Ovary (tissue), 10 donors: ENCODE measurements at places on chromosomes 12 and 14.

- DNase-seq = no peak
Observed at GRCh38 chr14:20332431-20332787, 670 bp downstream of the CCNB1IP1 start.

- DNase-seq = no peak
Observed at GRCh38 chr12:3646561-3647241, 106.2 kb downstream of the CRACR2A start.

- DNase-seq = no peak
Observed at GRCh38 chr12:3747543-3747942, 5.4 kb downstream of the CRACR2A start.

DNA sequence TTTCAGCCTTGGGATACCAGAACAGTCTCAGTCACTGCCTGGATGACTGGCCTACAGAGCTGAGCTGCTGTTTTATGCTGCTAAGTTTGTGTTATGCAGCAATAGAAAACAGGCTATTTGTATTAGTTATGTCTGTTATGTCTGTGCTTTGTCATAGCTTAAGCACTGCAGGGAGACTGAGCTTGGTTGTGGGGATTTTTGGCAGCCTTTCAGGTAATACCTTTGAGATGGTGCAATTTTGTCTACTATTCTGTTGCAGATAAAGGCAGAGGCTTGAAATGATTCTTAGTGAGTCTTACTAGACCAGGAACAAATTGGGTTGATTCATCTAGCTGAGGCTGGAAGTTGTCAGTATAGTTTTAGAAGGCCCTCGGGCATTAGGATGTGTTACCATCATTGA, 201.3 kb upstream of the RBM19 start:
- DNase-seq = no peak

- no peak for DNase-seq
Observed at GRCh38 chr14:52052288-52052943, 16.4 kb downstream of the NID2 start.

DNA sequence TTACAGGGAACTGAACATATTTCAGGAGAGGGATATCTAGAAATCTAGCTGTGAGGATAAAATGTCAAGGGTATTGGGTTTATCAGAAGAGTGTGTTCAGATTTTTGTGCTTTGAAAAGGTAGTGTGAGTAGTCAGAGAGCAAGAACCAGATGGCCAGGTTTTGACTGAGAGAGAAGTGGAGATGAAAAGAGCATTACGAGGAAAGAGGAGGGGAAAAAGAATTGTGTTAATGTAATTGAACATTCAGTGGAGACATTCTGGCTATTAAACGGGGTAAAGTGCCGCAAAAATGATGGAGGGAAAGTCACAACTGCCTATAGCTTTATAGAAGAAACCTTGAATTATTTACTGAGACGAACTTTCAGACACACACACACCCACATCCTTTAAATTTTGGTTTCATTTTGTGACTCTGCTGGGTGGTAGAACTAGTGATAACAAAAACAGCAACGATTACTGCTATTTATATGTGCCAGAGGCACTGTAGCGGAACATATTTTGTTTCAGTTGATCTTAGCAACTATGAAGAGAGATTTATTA, 213.6 kb downstream of the ERC1 start:
- no peak for DNase-seq

GRCh38 chr14:85991156-85991555, 461.2 kb downstream of the FLRT2 start:
- DNase-seq = no peak

DNA sequence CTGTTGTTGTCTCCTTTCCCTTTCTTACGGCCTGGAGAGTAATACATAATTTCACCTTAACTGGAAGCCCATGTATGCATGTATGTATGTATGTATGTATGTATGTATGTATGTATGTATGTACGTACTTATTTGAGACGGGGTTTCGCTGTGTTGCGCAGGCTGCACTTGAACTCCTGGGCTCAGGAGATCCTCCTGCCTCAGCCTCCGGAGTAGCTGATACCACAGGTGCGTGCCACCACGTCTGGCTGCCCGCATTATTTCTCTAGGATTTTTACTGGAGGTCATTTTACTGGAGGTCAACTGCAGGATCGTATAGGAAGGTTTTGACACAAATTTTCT, 644 bp upstream of the OS9 start:
- no peak for DNase-seq

DNA sequence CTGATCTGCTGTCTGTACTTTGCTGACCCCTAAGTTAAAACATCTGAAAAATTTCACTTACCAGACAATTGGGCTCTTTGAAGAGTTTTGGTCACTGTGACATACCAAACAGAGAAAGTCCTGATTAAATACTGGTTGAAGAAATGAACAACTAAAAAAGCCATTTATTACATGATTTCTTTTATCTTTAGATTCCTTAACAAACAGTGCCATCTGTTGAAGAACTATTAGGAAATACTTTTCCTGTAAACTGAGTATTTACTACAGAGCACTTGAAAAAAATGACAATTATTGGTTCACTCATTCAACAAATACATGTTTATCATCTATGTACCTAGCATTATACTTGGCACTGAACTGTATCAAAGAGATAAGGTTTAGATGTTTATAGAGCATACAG, 6.5 kb upstream of the WASHC4 start:
- DNase-seq = no peak

GRCh38 chr12:103572312-103573045, 14.6 kb upstream of the STAB2 start:
- DNase-seq = no peak

GRCh38 chr12:64299628-64300027, 77.5 kb upstream of the KICS2 start:
- no peak for DNase-seq

GRCh38 chr12:132222096-132222807, 78.0 kb downstream of the NOC4L start:
- DNase-seq = no peak

GRCh38 chr12:81726634-81727033, 32.5 kb downstream of the PPFIA2 start:
- DNase-seq = no peak

- no peak for DNase-seq
Observed at GRCh38 chr14:56894591-56894991, 84.3 kb upstream of the OTX2 start.

DNA sequence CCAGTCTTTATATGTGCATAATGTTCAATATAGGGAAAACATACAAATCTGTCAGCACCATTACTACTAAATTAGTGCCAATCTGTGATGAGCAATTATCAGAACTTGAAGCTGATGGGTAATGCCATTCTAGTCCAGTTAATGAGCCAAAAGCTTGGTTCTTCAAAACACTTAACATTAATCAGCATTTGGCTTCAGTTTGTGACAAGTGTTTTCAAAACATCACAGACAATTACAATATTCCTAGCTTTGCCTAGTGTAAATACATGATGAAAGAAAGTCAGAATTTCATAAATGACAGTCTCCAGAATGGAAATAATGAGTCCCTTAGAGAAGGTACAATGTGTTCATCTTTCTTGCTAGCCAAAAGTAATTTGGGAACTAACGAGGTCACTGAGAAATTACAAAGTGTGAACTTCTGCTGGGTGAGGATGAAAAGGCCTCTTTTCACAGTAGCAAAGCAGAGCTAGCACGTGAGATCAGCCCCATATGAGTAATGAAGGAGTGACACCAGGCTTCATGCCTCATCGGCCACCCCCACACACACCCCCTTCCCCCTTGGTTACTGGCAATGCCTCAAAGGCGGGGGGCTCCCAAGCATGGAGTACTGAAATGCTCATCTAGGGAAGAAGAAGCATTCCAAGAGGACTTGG, 180.6 kb upstream of the EEA1 start:
- peak; percentile 67 for DNase-seq

DNA sequence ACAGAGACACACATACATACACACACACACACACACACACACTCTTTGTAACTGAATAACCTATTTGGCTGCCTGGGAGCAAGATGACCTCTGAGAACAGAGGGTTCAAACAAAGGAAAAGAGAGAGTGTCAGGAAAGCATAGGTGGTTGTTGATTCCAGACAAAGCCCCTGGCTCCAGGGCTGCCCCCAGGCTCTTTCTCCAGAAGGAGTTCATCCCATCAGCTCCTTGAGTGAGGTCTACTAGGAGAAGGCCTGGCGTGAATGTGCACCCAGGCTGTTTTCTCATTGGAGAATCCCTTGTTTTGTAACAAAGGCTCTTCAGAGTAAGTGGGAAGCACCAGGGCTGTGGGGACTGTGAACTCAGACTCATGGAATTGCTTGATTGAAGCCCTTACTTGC, 151.9 kb downstream of the EMP1 start:
- no peak for DNase-seq

DNA sequence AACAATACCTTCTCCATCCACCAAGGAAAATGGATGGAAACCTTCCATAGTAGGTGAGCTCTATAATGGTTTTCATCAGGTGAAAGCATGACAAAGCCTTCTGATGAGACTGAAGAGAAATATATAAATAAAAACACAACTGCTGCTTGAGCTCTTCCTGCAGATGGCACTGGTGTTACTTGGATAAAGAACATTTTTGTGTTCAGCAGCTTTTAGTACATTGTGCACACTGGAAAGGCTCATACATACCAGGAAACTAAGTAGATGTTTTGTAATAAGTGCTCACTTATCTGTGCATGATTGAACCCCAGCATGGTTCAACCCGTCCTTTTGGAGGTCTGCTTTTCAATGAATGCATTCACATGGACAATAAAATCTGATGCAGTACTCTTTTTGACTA, 357.3 kb upstream of the MIS18BP1 start:
- DNase-seq = no peak

DNA sequence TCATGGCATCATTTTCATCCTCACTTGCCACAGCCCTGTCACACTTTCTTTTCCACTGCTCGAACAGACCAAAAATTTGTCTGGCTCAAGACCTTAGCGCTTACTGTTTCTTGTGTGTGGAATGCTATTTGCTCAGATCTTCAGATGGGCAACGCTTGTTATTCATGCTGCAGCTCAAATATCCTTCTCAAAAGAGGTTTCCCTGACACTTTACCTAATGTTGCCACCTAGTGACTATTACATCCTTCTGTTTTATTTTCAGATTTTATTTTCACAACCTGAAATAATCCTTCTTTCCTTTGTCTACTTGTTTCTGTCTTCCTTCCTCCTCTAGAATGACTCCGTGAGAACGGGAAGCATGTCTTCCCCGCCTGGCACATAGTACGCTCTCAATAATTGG, 5.6 kb downstream of the FBXO33 start:
- no peak for DNase-seq

- peak; percentile 94 for DNase-seq
Observed at GRCh38 chr12:93570552-93571364, 1.7 kb upstream of the SOCS2 start.

- no peak for DNase-seq
Observed at GRCh38 chr12:67034110-67034879, 234.9 kb upstream of the CAND1 start.

- peak; percentile 40 for DNase-seq
Observed at GRCh38 chr12:113392988-113393579, 10.6 kb downstream of the SDS start.

DNA sequence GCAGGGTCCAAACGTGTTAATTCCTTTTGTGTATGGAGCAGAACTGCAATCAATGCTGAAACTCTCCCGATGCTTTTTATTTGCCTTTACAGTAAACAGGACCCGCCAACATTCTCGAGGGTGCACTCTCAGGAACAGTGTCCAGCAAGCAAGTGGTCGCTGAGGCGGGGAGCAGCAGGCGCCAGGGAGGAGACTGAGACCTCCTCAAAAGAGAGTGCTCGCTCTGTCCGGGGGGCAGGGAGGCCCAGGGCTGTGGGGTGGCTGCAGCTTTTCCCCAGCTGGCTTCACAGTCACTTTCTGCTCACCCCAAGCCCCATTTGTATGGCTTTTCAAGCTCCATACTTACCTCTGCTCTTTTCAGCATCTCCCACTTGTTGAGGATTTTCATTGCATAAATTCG, 49.2 kb downstream of the CDC42BPB start:
- no peak for DNase-seq

GRCh38 chr12:66692170-66692569, 13.3 kb upstream of the GRIP1 start:
- no peak for DNase-seq

DNA sequence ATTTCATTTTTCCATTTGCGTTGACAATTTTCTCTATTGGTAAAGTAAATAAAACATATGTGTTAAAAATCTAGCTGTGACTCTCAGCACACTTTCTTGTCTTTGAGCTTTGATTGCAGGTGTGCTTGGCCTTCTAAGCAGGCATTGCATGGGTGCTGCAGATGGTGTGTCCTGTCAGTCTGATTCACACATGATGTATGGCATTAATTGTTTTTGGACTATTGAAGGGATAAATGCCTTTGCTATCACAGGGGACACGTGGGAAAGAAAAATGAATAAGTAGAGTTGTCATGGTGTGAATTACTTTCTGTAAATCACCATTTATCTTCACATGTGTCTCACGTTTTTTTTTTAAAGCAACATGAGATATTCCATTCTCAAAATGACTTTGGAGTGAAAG, 211.3 kb upstream of the NAV3 start:
- no peak for DNase-seq
